ENCODE measurements at places on chromosomes 2 and 18. TPM values are rescaled to one million over a fixed set of nuclear protein-coding genes. Genes with fewer than 3 reads are reported as not detected.

Gene RAB6C
- not detected for polyA plus RNA-seq

Gene FHOD3
- not detected for polyA plus RNA-seq

Gene CABYR
- polyA plus RNA-seq: 2.0 TPM

Gene ERBB4
- not detected for polyA plus RNA-seq

Gene ASPRV1
- polyA plus RNA-seq: 0.35 TPM

Gene SPHKAP
- polyA plus RNA-seq: not detected

Gene FIGLA
- polyA plus RNA-seq: not detected

Gene PIEZO2
- not detected for polyA plus RNA-seq

Gene AKAIN1
- polyA plus RNA-seq: not detected

Measured in IgD-negative memory B cell (primary cell).